CD4-positive, alpha-beta memory T cell (primary cell): ENCODE measurements at places on chromosomes 12 and 14.

- DNase-seq: no peak
Observed at GRCh38 chr14:98101323-98101722, 1170.7 kb downstream of the BCL11B start.

DNA sequence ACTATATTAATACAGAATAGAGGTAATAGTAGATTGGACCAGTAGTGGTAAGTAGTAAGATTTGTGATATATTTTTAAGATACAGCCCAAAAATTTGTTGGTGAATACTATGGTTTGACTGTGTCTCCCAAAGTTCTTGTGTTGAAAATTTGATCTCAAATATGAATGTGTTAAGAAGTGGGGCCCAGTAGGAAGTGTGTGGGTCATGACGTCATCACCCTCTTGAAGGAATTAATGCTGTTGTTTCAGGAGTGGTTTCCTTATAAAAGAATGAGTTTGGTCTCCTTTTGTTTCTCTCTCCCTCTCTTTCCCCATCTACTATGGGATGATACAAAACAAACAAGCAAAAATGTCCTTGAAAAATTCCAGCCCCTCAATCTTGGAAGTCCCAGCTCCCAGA lies 16.3 kb downstream of the LUM start:
- no peak for DNase-seq

DNA sequence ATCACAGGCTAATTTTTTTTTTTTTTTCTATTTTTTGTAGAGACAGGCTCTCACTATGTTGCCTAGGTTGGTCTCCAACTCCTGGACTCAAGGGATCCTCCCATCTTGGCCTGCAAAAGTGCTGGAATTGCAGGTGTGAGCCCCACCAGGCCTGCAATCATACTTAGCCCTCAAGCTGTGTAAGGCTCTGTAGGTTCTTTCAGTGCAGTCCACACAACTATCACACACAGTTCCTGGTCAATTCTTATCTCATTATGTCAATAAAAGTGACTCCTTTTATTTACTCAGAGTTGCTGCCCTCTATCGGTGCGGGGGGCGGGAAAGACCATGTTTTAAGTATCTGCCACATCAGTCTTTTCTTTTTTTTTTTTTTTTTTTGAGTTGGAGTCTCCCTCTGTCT lies 29.0 kb downstream of the SLC2A3 start:
- DNase-seq: no peak

GRCh38 chr12:115044073-115044472 lies 360.1 kb upstream of the TBX3 start:
- no peak for DNase-seq

GRCh38 chr12:106982229-106982628 lies 4.7 kb downstream of the MTERF2 start:
- DNase-seq: no peak

GRCh38 chr14:22407033-22407432 lies 182.0 kb downstream of the DAD1 start:
- no peak for DNase-seq

GRCh38 chr12:19189522-19189921 lies 60.0 kb downstream of the PLEKHA5 start:
- DNase-seq: no peak

- peak; percentile 7 for DNase-seq
Observed at GRCh38 chr14:68182492-68182891, 362.9 kb downstream of the RAD51B start.

- no peak for DNase-seq
Observed at GRCh38 chr14:34425095-34425851, 36.8 kb downstream of the SPTSSA start.

DNA sequence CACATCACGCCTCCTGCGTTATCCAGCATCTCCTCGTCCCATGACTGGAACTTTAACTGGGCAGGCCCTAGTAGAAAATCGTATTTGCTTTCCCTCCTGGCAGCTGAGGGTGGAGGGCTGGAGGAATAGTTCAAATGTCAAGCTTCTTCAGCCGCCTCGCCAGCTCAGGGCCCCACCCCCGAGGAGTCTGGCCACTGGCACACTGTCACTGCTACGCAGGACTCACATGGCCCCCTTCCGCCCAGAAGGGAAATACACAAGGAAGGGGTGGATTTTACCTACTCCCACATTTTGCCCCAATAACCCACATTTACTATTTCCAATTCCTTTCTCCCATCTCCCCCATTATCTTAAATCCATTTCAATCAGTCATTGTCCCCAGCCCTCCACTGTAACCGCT lies 8.6 kb downstream of the SLC6A13 start:
- DNase-seq: no peak

- DNase-seq: no peak
Observed at GRCh38 chr12:130703733-130704375, 12.2 kb downstream of the RIMBP2 start.
